ENCODE measurements at places on chromosomes 4 and X. TPM values are rescaled to one million over a fixed set of nuclear protein-coding genes. Genes with fewer than 3 reads are reported as not detected.

- H3K27ac ChIP-seq = no peak overlapping the region
- no peaks in the 10 kb centered on the region for H3K4me1 ChIP-seq
- H3K4me3 ChIP-seq = no peak overlapping the region
- no peaks in the 10 kb centered on the region for H3K27me3 ChIP-seq
These were observed 3.5 kb downstream of the ASMTL start for GRCh38 chrX:1449036-1449822.

DNA sequence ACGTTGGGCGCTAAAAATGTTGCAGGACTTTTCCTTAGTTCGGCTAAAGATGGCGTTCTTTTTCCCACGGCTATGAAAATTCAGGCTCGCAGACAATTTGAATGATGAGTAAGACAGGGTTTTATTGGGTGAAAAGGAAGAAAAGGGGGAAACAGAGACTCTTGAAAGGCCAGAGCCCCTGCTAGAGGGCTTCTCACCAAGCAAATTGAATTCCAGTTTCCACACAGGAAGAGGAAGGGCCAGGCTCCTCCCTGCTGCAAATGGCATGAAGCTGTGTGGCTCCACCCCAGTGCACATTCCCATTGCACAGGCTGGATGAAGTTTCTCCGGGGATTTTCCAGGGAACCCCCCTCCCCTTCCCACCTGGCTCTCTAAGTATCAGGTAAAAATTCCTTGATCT, 210.9 kb downstream of the KLHL4 start:
- H3K27me3 ChIP-seq = no peaks in the 10 kb centered on the region
- H3K36me3 ChIP-seq = no peaks in the 10 kb centered on the region

- H3K27me3 ChIP-seq = peaks cover 17% of the 10 kb centered on the region
- peaks cover 14% of the 10 kb centered on the region for H3K4me1 ChIP-seq
- H3K36me3 ChIP-seq = no peaks in the 10 kb centered on the region
- DNase-seq = peak; percentile 25
- no peak overlapping the region for H3K4me3 ChIP-seq
These were observed 1.9 kb upstream of the MAMLD1 start for GRCh38 chrX:150361070-150361776.

DNA sequence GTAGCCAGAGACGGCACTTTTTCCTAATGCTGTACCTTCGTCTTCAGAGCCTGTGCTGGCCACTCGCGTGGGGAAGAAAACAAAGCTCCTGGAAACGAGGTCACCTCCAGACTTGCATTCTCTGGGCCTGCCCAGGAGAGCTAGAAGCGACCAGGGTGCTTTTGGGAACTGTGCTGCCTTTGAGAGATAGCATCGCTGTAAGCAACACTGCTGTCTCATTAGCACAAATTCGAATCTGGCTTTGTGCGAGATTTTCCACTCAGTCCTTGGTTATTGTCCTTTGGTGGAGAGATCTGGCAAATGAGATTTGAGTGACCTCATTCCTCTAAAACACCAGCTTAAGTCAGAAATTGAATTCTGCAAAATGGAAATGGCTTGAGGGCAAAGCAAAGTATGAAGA, 66.1 kb upstream of the TLR3 start:
- H3K4me1 ChIP-seq = no peaks in the 10 kb centered on the region
- no peak overlapping the region for H3K4me3 ChIP-seq
- no peak overlapping the region for H3K27ac ChIP-seq
- DNase-seq = no peak
- no peaks in the 10 kb centered on the region for H3K27me3 ChIP-seq
- no peaks in the 10 kb centered on the region for H3K36me3 ChIP-seq

DNA sequence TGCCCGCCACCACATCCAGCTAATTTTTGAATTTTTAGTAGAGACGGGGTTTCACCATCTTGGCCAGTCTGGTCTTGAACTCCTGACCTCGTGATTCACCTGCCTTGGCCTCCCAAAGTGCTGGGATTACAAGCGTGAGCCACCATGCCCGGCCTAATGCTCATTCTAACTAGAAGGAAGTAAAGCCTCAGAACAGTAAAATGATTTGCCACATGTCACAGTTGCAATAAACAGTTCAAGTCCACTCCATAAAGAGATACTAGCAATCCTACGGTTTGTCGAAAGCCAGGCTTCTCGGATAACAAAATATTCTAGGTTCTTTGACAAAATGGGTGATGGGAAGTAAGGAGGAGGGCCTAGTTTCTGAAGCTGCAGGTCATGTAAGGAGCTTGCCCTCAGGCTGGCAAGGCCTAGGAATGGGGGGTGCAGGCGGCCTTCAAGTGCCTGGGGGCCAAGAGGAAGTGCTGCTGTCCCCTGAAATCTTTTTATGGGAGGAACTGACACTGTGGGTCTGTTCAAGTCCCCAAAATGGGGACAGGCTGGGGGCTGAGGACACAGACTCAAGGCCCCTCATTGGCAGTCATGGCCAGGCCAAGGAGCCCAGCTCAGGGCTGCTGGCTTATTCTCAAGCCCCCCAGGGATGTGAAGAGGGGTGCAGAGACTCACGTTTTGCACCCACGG, 31.8 kb upstream of the ACSL1 start:
- no peak for DNase-seq
- no peak overlapping the region for H3K4me3 ChIP-seq
- no peaks in the 10 kb centered on the region for H3K4me1 ChIP-seq
- no peaks in the 10 kb centered on the region for H3K27me3 ChIP-seq
- no peaks in the 10 kb centered on the region for H3K36me3 ChIP-seq

DNA sequence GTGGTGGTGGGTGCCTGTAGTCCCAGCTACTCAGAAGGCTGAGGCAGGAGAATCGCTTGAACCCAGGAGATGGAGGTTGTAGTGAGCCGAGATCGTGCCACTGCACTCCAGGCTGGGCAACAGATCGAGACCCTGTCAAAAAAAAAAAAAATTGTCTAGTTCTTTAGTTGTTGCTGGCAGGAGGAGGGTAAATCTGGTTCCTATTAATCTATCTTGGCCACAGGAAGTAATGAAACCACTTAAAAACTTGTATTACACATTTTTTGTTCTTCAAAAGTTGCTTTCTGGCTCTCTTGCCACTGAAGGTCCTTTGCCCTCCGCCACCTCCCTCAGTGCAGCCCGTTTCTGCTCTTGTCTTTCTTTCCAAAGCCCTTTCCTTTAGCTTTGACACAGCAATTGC, 102.9 kb upstream of the ARSJ start:
- H3K27ac ChIP-seq = no peak overlapping the region
- no peaks in the 10 kb centered on the region for H3K4me1 ChIP-seq
- H3K4me3 ChIP-seq = no peak overlapping the region
- H3K36me3 ChIP-seq = no peaks in the 10 kb centered on the region
- no peaks in the 10 kb centered on the region for H3K27me3 ChIP-seq

- H3K27ac ChIP-seq = no peak overlapping the region
- H3K27me3 ChIP-seq = peaks cover 76% of the 10 kb centered on the region
- no peak for DNase-seq
- H3K36me3 ChIP-seq = no peaks in the 10 kb centered on the region
- H3K4me1 ChIP-seq = no peaks in the 10 kb centered on the region
These were observed 29.5 kb downstream of the CCNQ start for GRCh38 chrX:153569475-153569874.

DNA sequence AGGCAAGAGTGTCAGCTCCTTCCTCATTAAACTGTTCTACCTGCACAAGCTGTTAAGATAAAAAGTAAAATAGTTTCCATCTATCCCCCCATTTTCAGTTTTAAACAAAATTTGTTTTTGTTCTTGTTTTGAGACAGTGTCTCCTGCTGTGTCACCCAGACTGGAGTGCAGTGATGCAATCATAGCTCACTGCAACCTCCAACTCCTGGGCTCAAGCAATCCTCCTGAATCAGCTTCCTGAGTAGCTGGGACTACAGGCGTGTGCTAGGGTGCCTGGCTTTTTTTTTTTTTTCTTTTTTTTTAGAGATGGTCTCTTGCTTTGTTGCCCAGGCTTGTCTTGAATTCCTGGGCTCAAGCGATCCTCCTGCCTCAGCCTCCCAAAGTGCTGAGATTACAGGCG, 105.4 kb downstream of the HS6ST2 start:
- H3K4me3 ChIP-seq = no peak overlapping the region
- H3K27me3 ChIP-seq = no peaks in the 10 kb centered on the region
- peaks cover 12% of the 10 kb centered on the region for H3K4me1 ChIP-seq
- no peaks in the 10 kb centered on the region for H3K36me3 ChIP-seq
- peak overlapping the region; percentile 45 for H3K27ac ChIP-seq
- no peak for DNase-seq

GRCh38 chr4:30770812-30771211, 50.6 kb downstream of the PCDH7 start:
- peak overlapping the region; percentile 34 for H3K4me3 ChIP-seq
- H3K27me3 ChIP-seq = no peaks in the 10 kb centered on the region
- H3K27ac ChIP-seq = peak overlapping the region; percentile 86
- DNase-seq = no peak
- H3K36me3 ChIP-seq = 0 out of 2 replicates have a peak, but pooled peaks cover 5% of the 10 kb centered on the region
- H3K4me1 ChIP-seq = peaks cover 36% of the 10 kb centered on the region

DNA sequence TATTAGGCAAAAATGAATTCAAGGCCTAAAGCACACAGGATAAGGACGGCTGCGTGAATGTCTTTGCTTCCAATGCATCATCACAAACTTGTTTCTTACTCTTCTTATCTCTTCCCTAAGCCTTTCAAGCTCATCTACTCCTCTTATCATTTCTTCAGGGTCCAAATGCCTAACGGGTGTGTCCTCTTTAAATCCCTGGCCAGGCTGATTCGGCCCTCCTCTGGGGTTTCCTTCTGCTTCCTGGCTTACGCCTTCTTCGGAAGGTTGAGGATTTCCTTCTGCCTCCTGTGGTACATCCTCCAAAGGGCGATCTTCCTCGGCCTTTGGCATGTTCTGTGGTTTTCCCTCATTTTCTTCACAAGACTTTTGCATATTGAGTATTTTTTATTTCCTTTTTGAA, 1.3 kb downstream of the TCEAL8 start:
- H3K27ac ChIP-seq = no peak overlapping the region
- no peaks in the 10 kb centered on the region for H3K4me1 ChIP-seq
- no peak for DNase-seq
- H3K27me3 ChIP-seq = no peaks in the 10 kb centered on the region
- H3K36me3 ChIP-seq = no peaks in the 10 kb centered on the region

DNA sequence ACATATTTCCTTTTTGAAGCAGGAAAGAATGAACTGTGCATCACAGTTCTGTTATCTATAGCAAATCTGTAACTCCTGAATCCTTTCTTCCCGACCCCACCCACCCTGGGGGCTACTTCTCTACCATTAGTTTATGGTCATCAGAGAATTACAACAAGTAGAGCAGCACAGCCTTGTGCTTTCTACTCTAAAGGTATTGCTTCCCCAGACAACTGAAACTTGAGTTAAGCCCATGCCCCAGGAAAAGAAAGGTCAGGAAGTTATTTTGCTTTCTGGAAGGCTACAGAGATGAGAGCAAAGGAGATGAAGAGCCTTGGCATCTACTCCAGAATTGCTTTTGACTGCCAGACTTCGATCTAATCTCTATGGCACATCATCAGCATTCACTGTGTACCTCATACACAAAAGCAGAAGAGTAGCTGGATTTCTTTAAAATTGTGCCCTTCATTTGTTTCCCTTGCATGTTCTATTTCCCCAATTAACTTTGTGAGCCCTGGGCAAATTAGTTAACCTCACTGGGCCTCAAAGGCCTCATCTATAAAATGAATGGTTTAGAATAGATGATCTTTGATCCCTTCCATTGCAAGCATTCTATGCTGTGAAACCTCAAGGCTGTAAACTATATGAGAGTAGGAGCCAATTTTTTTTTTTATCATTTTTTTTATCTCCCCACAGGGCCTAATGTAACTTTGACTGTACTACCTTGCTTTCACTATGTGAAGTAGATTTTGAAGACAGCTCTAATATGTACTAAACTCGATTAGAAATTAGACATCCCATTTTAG, 595.6 kb downstream of the RPA4 start:
- no peak for DNase-seq
- H3K27ac ChIP-seq = no peak overlapping the region
- peaks cover 16% of the 10 kb centered on the region for H3K4me1 ChIP-seq
- no peaks in the 10 kb centered on the region for H3K36me3 ChIP-seq
- H3K27me3 ChIP-seq = no peaks in the 10 kb centered on the region

- H3K4me1 ChIP-seq = no peaks in the 10 kb centered on the region
- no peaks in the 10 kb centered on the region for H3K27me3 ChIP-seq
- no peak overlapping the region for H3K4me3 ChIP-seq
- H3K27ac ChIP-seq = no peak overlapping the region
These were observed 76.3 kb upstream of the ARHGAP36 start for GRCh38 chrX:130981836-130982235.

GRCh38 chr4:173747537-173748257, 217.7 kb upstream of the HAND2 start:
- no peak overlapping the region for H3K27ac ChIP-seq
- H3K27me3 ChIP-seq = no peaks in the 10 kb centered on the region
- DNase-seq = no peak
- no peaks in the 10 kb centered on the region for H3K4me1 ChIP-seq
- no peak overlapping the region for H3K4me3 ChIP-seq

GRCh38 chrX:33416273-33416805, 205.0 kb upstream of the DMD start:
- no peak overlapping the region for H3K27ac ChIP-seq
- no peak overlapping the region for H3K4me3 ChIP-seq
- no peaks in the 10 kb centered on the region for H3K4me1 ChIP-seq
- H3K27me3 ChIP-seq = no peaks in the 10 kb centered on the region

- H3K36me3 ChIP-seq = no peaks in the 10 kb centered on the region
- no peak for DNase-seq
- H3K27ac ChIP-seq = no peak overlapping the region
- no peak overlapping the region for H3K4me3 ChIP-seq
- no peaks in the 10 kb centered on the region for H3K27me3 ChIP-seq
These were observed 5.6 kb downstream of the PF4 start for GRCh38 chr4:73976217-73976616.

- no peaks in the 10 kb centered on the region for H3K36me3 ChIP-seq
- no peak for DNase-seq
- H3K27me3 ChIP-seq = no peaks in the 10 kb centered on the region
- H3K27ac ChIP-seq = no peak overlapping the region
These were observed 2.8 kb downstream of the KIT start for GRCh38 chr4:54660591-54660990.

GRCh38 chr4:53348046-53348445, 17.8 kb downstream of the SCFD2 start:
- no peak for DNase-seq
- no peak overlapping the region for H3K4me3 ChIP-seq
- H3K4me1 ChIP-seq = no peaks in the 10 kb centered on the region
- H3K36me3 ChIP-seq = no peaks in the 10 kb centered on the region

- H3K36me3 ChIP-seq = no peaks in the 10 kb centered on the region
- H3K4me3 ChIP-seq = no peak overlapping the region
- no peak overlapping the region for H3K27ac ChIP-seq
- DNase-seq = no peak
- H3K27me3 ChIP-seq = no peaks in the 10 kb centered on the region
These were observed 182.9 kb downstream of the C4orf33 start for GRCh38 chr4:129278868-129279267.

- no peaks in the 10 kb centered on the region for H3K4me1 ChIP-seq
- no peak overlapping the region for H3K4me3 ChIP-seq
- DNase-seq = no peak
- H3K36me3 ChIP-seq = no peaks in the 10 kb centered on the region
- H3K27ac ChIP-seq = no peak overlapping the region
These were observed 76.0 kb downstream of the ARAP2 start for GRCh38 chr4:36168127-36168878.

GRCh38 chr4:4752576-4753401, 106.7 kb upstream of the MSX1 start:
- peak; percentile 73 for DNase-seq
- H3K27ac ChIP-seq = no peak overlapping the region
- peaks cover 14% of the 10 kb centered on the region for H3K4me1 ChIP-seq
- H3K36me3 ChIP-seq = no peaks in the 10 kb centered on the region
- H3K4me3 ChIP-seq = no peak overlapping the region

Gene INTS6L
- total RNA-seq = not detected

Gene TLR10
- total RNA-seq = not detected

Gene PCDH10
- total RNA-seq = not detected

Gene PDGFRA
- total RNA-seq = not detected

Gene XK
- 3.7 TPM for total RNA-seq

Gene MAGEA10
- not detected for total RNA-seq

Gene GPR50
- not detected for total RNA-seq

Gene HMGB3
- total RNA-seq = 149 TPM

Gene PPID
- total RNA-seq = 28.2 TPM

Gene TRIM60
- not detected for total RNA-seq

Gene FAM156A
- total RNA-seq = 34.2 TPM

Gene NEUROG2
- not detected for total RNA-seq

All from PC-9 (cell line).